Uterus (tissue), 4 donors: ENCODE measurements at places on chromosomes 5 and 9. TPM values are rescaled to one million over a fixed set of nuclear protein-coding genes. Genes with fewer than 3 reads are reported as not detected.

The POLR1E gene
- 42.7 TPM for total RNA-seq

The IRX2 gene
- total RNA-seq = not detected

The C1QTNF2 gene
- total RNA-seq = 16.5 TPM

The LVRN gene
- total RNA-seq = not detected

The TLE4 gene
- total RNA-seq = 134 TPM

The OR13F1 gene
- total RNA-seq = not detected

The FOXD4 gene
- not detected for total RNA-seq

The TGFBI gene
- total RNA-seq = 44.1 TPM
